Stimulated activated CD4-positive, alpha-beta T cell treated with anti-CD3 and anti-CD28 coated beads, TNF-alpha, amount 100 ng/mL, for 1 hour (primary cell): ENCODE measurements at places on chromosomes 5 and 9.
A peak's percentile ranks its signal among the peaks of the same experiment; 100 is the strongest.

GRCh38 chr9:73215249-73215648, 63.6 kb downstream of the ANXA1 start:
- DNase-seq, result no peak

- no peak for DNase-seq
These were observed 125.0 kb downstream of the DTWD2 start for GRCh38 chr5:118863345-118863744.

DNA sequence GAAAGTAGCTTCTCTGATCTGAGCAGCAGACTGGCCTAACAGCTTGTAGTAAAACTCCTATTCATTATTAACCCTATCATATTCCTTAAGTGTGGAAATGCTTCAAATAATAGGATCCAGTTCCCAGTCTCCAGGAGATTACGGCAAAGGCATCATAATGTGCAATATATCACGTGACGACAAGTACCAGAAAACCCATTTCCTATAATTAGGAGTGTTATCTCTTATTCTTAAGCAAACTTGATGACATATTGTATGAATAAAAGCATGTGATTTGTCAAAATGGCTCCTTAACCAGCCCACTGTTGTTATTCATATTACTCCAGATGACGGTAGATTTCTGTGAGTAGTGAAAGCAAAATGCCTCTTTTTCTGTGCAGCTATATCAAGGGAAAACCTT, 2.9 kb downstream of the SV2C start:
- no peak for DNase-seq

DNA sequence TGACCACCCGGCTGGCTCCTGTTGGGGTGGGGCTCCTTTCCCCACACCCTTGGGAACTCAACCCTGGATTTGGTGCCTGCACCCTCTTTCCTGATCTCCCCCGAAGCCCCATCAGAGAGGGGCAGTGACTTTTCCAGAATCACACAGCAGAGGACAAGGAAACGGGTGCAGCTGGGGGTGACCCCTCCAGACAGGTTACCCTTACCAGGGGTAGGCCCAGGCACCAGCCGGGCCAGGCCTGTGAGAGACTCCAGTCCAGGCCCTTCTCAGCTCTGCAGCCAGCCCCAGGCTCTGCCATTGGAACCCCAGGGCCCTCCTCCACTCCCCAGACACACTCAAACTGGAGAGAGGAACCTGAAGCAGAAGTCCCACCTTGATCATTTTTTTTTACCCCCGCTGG, 19.0 kb upstream of the PHYHD1 start:
- DNase-seq, result no peak

DNA sequence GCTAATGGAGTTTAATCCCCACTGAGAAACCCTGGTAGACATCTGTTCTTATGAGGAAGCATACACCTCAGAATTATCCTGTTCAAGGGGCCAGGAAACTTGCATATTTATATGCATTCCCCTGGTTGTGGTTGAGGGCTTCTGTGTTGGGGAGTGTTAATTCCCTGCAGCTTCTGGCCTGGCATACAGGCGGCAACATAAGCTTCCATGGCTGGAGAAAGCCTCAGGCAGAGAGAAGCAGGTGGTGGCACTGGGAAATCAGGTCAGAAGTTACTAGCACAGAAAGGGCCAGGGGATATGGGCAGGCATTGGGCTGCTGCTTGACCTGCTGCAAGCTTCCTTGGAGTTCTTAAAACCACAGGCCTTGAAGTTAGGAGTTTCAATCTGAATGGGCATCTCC, 166.1 kb upstream of the SEMA6A start:
- DNase-seq, result no peak

GRCh38 chr5:20032896-20033295, 44.9 kb upstream of the CDH18 start:
- DNase-seq, result no peak

DNA sequence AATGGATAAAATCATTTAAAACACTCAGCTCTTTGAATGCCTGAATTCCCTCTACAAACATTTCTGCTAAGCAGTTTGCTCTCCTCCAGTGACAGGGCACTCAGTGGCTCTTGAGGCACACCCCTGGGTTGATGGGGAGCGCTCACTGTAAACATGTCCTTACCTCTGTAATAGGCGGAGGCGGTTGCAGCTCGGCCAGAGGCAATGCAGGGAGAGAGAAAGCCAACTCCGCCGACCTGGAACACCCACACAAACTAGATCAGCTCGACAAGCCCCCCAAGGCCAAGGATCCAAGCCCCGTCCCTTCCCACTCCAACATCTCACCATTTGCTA, 329 bp downstream of the CDC23 start:
- DNase-seq, result no peak

DNA sequence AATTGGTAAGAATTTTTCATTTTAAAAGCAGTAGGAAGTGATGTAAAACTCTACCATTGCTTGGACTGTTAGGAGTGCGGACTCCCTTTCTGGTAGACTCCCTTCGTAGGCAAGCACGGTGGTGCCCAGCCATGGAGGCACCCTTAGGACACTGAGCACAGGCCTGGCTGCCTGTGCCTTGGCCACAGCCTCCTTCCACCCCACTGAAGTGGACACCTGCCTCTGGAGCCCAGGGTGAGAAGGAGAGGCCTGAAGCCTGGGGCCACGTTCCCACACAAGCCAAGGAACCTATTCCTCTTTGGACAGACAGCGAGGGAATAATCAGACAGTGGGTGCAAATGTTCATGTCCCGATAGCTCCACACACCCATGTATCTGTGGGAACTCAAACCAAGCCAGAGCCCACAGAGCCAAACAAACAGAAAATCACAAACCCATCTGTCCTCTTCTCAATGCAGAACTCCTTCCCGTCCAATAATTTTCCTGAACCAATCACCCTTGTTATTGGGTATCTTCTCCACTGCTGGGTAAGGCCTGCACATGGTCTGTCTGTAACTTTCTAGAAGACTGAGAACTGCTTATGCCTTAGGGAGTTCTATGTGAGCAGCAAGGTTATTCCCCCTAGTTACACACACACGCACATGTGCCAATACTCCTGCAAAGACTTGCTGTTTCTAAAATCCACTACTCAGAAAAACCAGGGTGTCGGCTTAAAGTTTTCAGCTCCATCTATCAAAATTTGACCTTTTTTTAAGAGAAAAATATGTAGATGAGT, 45.2 kb downstream of the UBE2QL1 start:
- DNase-seq, result no peak

- DNase-seq, result no peak
These were observed 43.9 kb downstream of the MCCC2 start for GRCh38 chr5:71631070-71631469.

DNA sequence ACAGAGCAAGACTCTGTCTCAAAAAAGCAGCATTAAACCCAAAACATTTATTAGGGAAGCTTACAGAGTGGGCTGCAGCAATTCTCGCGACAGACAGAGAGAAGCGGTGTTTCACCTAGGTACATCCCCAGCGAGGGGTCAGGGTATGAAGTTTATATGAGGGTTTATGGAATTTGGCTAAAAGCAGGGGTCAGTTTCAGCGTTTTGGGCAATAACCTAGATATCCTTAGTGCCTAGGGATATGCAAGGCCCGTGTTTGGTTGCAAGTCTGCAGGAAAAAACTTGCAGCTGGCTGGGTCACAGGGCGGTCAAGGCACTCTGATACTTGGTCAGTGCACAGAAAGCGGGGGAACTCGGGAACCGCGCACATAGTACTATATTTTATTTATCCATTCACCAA, 649 bp upstream of the GLE1 start:
- no peak for DNase-seq

DNA sequence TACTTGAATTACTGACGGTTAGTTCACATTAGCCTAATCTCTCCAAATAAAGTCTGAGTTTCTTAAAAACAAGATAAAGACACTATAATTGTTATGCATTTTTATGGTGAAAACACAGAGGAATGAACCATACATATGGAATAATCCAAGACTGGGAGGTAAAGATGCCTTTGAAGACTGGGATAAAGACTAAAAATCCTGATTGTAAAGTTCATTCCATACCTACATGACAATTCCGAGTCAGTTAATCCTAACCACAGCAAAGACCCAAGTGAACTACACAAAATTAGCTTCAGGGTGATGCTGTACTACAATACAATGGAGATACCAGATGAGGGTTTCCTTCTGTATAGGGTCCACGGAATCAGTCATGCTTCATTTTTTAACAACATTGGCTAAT, 6.3 kb downstream of the AP3B1 start:
- DNase-seq, result no peak

- DNase-seq, result no peak
These were observed 159.9 kb downstream of the MLLT3 start for GRCh38 chr9:20462410-20462809.

GRCh38 chr9:133701321-133701980, 36.7 kb downstream of the SARDH start:
- DNase-seq, result peak; percentile 40

GRCh38 chr5:75034137-75034739, 18.1 kb downstream of the GCNT4 start:
- no peak for DNase-seq
